Cerebellar cortex (tissue), 1 donor: ENCODE measurements at places on chromosomes 7 and 10.

GRCh38 chr7:82286096-82286797, 157.3 kb downstream of the CACNA2D1 start:
- DNase-seq: no peak

DNA sequence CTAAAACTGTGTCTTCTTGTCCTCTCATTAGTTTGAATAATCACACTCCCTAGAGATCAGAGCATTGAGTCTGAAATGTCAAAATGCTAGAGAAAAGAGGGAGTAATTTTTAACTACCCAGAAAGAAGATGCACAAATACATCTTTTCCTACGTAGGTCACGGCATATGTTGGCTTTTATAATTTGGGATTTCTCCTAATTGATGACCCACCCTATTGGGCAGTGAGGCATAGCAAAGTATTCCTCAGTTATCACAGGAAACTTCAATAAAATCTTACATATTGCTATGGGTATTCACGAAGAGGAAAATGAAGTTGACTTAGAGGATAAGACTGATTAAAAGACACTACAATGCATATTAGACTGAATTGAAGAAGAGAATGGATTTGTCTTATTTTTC, 25.4 kb downstream of the ARMC10 start:
- DNase-seq: no peak

GRCh38 chr7:158291998-158292397, 295.6 kb downstream of the PTPRN2 start:
- DNase-seq: no peak

- DNase-seq: no peak
These were observed 51.9 kb upstream of the SKAP2 start for GRCh38 chr7:26916336-26916735.

DNA sequence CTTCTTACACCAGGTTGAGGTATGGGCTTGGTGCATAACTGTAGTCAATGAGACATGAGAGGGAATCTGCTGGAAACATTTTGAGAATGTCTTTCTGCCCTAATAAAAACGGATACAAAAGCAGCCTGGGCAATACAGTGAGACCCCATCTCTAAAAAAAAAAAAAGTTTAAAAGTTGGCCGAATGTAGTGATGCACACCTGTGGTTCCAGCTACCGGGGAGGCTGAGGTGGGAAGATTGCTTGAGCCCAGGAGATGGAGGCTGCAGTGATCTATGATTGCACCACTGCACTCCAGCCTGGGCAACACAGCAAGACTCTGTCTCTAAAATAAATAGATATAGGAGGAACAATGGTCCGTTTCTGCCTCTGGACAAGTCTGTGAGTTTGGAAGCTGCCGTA, 81.5 kb upstream of the FAM171A1 start:
- no peak for DNase-seq

GRCh38 chr7:1544896-1545416, 11.0 kb downstream of the TMEM184A start:
- no peak for DNase-seq

DNA sequence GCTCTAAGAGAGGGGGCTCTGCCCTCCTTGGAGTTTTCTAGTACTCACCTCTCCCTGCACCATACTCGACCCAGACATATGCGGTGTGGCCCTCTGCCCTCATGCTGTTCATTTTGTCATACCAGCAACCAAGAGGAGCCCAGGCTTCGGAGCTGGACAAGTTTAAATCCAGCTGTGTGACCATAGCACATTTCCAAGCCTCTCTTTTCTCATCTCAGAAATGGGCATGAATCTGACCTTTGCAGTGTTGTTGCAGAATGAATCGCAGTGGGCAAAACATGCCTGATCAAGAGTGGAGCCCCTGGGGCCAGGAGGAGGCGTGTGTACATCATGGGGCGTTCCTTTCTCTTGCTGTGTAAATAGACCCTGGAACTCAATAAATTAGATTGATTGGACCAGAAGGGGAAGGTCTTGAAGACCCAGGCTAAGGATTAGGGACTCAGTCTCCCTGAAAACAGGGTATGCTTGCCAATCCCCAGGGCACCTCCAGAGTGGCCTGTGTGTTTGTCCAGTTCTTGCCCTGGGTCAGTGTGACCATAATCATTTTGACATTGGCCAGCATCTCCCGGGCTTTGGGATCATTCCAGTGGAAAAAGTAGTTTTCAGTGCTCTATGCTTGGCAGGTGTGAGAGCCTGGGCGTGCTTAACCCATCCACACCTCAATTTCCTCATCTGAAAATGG, 59.6 kb downstream of the ZMIZ1 start:
- no peak for DNase-seq

DNA sequence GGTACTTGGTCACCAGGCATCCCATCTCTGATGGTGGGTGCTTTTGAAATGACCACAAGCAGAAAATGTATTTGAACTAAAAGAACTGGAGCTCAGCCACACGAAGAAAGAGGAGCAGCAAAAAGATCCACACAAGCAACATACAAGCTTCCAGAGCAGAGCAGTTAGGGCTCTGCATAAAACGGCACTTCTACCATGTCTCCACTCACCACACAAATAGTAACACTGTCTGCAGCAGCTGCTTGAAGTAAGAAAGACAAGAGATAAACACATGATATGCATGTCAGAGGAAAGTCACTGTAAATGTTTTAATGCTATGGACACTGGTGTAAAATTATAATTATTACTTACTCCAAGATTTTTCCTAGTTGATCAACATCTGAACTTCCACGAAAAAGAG, 32.5 kb upstream of the FAM133B start:
- no peak for DNase-seq

GRCh38 chr10:73992899-73993788, 4.8 kb upstream of the VCL start:
- no peak for DNase-seq

DNA sequence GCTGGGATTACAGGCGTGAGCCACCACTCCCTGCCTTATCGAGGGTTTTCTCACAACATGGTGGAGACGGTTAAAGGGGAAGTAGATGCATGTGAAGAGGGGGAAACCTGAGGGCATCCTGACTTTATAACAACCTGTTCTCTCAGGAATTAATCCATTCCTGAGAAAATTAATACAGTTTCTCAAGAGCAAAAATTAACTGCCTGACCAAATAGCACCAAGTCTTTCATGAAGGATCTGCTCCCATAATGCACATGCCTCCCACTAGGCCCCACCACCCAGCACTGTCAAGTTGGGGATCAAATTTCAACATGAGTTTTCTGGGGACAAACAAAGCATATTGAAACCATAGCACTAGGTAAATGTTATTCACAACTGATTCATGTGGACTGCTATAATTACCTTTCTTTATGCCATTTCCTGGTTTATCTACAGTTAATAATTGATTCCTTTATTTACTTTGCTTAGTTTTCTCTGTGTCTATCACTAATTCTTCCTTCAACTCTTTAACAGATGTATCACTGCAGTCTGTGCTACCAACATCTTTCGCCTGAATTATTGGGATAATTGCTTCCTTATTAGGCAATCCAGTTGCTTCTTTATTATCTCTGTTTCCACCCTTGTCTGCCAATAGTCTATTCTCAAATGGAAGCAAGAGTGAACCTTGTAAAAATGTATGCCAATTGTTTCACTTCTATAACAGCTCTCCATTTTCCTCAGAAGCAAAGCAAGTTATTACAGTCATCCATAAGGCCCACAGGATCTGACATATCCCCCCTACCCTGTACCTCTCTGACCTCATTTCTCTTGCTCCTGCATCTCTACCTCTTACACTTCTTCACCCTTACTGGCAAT, 12.9 kb upstream of the MICU1 start:
- no peak for DNase-seq

- DNase-seq: no peak
These were observed 13.8 kb downstream of the TMEM120A start for GRCh38 chr7:75980430-75981202.

DNA sequence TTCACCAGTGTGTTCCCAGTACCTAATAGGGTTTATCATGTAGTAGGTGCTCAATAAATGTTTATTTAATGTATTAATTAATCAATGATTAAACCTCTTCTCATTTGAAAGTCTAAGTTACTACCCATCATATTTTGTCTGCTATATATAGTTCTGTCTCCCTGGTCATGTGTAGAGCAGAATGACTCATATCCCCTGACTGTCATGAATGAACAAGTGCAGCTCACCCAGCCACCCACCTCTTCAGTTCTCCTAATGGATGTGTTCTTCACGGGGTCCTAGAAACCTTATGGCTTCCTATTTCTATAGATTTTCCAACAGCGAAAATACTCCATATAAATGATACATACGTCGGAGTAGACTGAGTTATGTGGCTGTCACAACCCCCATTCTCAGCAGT, 64.5 kb downstream of the HIF1AN start:
- no peak for DNase-seq

DNA sequence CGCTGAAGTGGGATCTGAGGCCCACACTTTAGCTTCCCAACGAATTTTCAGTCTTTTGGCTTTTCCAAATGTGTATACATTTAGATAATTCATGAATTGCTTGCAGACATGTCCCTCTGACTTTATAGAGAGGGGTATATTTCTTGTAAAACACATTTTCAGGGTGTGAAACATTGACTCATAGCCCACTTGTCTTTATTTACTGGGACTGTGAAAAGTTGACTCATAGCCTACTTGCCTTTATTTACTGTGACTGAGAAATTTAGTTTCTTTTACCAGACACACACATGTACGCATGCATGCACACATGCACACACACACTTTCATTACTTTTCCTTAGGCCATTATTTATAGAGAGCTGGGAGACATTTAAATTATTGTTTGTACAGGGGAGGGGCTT, 79.1 kb downstream of the VTI1A start:
- no peak for DNase-seq

DNA sequence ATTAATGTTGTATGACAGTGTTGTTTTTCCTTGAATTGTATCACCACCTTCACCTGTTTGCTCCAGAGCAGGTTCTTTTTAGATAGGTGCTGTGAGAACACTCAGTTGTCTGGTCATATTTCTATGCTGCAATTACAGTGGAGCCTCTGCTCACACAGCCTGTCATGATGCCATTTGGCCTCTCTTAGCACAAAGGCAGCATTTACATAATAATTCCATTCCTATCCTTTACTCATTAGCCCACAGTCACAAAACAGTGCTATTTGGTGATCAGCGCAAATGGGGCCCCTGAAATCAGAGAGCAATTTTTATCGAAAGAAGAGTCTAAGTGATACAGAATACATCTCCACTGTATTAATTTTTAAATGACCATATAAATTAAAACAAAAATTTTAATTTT, 13.8 kb upstream of the DGKI start:
- DNase-seq: no peak

DNA sequence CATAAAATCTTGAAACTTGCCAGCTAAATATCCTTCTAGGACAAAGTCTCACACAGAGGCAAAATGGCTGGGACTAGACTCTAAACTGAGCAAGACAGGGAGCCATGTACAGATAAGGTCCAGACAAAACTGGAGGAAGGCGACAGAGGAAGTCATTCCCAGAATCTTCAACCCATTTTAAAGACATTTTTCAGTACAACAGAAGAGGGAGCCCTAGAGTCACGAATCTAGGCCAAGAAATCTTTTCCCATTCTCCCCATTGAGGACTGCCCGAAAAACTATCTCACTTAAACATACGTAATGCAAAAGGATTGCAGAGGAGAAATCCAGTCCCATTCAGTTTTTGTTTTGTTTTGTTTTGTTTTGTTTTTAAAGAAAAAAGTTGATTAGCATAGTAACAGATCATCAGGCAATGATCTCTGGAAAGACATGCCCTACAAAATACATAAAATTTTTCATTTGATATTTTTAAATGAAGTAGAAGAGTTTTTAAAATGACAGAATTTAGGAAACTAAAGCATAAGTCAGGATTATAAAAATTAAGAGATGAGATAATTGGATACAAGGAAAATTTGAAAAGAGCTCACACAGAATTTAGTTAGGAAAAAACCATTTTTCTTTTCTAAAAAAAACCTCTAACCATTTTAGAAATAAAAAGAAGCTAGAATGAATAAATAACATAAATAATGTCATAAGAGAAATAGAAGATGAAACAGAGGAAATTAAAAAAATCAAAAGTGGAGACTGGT, 16.9 kb upstream of the PRF1 start:
- DNase-seq: peak; percentile 10

GRCh38 chr10:118768041-118768919, 13.5 kb upstream of the CACUL1 start:
- DNase-seq: no peak

DNA sequence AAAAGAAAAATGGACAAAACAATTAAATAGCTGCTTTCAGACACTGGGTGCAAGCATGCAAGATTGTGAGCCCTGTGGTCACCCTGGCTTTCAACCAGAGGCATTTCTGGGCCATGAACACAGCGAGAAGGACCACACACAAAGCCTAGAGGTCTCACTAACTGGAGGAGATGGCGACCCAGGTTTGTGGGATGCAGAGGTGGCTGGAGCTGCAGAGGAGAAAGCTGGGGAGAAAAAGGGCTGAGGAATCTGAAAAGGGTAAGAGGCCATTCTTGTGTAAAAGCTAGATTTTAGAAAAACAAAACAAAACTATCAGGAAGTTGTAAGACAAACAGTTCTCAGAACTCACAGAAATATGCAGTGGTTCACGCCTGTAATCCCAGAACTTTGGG, 30.1 kb upstream of the PTPRN2 start:
- DNase-seq: no peak

DNA sequence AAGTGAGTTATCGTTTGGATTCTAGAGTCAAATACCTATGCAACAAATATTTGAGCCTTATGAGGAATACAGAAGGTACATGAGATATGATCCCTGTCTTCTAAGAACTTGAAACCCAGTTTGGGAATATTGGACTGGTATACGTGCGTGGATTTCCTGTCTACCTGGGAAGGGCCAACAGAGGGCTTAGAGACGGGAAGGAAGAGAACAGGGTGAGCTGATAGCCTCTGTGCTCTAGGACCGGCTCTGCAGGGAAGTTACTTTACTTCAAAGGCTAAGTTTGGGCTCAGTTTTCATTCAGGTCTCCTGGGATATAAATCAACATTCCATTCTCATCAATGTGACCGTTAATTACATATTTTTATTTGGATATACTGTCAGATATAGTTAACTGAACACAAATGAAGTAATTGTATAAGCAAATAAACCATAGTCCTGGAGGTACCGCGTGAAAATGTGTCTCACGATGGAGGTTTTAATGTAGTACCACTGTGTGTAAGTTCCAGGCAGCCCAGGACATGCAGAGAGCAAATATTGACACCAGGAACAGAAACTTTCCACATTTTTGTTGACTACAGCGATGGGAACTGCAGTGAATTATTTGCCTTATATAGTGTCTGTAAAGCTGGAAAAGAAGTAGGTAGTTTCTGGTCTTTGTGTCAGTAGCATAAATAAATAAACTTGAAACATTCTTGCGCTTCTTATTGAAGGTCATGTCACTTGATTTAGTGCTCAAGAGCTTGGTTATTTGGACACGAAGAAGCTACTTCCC, 8.6 kb downstream of the CHST12 start:
- no peak for DNase-seq

- DNase-seq: no peak
These were observed 79.5 kb upstream of the FAM133B start for GRCh38 chr7:92669616-92670165.

- no peak for DNase-seq
These were observed 108.0 kb upstream of the PLPP4 start for GRCh38 chr10:120349069-120349468.

DNA sequence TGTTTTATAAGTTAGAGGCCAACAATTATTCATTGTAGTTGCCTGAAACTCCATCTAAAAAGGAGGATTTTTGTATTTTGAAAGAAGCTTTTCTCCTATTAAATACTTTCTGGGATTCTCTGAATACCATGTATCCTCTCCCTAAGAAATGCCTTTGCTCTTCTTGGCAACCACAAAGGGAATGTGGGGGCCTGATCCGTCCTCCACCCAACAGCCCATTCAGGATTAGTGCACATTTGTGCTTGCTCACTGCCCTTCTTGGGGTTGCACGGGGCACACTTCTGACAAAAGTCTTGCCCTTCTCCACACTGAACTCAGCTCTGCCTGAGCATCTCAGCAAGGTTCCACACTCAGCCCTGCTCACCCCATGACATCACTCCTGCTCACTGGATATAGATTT, 194.2 kb downstream of the SLC25A13 start:
- no peak for DNase-seq
